Activated T-helper 9 cell treated with anti-CD3 and anti-CD28 coated beads, Interleukin-2, amount 50 U/mL, for 16 hours (primary cell): ENCODE measurements at places on chromosomes 2 and 18.

DNA sequence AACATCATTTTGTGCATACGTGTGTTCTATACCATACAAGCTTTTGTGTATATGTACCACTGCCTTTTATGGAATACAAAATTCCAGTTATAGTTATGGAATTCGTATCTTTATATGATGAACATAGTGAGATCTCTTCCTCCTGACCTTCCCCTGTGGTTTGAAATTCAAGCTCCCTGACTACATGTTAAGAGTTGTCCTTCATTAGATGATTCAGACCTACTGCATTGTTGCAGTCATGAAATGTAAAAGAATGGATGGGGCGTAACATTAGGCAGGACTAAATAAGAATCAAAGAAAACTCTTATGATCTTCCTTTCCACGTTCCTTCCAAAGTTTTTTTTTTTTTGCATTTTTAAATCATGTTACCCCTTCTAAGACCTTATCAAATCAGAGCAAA, 107.1 kb downstream of the UNC80 start:
- DNase-seq: no peak

- DNase-seq: no peak
Measured at GRCh38 chr2:235028646-235029045, 76.8 kb downstream of the SH3BP4 start.

GRCh38 chr2:171171808-171172207, 11.1 kb upstream of the TLK1 start:
- DNase-seq: no peak

DNA sequence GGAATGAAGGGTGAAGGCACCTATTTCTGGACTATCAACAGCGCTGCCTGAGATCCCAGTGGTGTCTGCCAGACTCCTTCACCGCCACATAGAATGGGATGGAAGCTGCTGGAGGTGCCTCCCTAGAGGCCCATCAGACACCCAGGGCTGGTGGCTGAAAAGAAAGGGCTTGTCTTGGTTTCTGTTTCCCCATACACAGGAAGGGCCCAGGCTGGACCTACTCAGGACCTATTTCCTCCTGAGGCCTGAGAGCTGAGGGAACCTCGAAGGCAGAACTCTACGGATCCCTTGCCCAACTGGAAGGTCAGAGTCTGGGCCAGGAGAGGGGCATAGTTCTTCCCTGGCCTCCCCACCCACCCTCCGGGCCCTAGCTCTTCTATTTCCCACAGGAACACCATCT, 2.9 kb upstream of the CLEC4F start:
- DNase-seq: no peak

- no peak for DNase-seq
Measured at GRCh38 chr18:5150894-5151293, 46.2 kb downstream of the AKAIN1 start.

DNA sequence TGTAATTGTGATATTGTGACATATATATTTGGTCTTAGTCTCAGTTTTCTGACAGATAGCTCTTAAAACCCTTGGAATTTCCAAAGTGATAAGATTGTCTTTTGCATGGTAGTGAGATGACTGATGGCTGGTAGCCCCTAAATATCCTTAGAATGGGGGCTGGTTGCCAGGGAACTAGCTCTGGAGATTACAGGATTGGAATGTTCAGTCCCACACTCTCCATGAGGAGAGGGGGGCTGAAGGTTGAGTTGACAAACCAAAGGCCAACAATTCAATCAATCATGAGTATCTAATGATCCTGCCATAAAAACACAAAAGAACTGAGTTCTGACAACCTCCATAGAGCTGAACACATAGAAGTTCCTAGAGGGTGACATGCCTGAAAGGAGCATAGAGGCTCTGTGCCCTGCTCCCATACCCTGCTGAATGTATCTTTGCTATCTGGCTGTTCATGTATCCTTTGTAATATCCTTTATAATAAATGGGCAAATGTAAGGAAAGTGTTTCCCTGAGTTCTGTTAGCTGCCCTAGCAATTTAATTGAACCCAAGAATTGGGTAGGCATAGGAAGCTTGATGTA, 1680.3 kb upstream of the PIK3C3 start:
- no peak for DNase-seq

DNA sequence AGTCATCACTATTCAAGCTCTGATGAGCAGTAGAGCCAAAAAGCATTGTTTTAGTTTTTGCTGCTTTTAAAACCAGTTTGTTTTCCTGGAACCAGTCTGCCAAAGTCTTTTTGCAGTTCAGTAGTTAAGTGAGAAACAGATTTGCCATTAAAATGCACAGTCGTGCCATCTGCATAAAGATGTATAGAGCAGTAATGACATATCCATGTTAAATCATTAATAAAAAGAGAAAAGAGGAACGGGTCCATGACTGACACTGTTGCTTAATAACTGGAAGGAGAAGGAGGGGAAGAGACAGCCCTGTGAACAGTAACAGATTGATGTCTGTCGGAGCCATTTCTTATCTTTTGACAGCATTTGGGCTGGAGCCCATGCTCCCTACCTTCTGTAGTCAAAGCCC, 704.6 kb downstream of the SATB2 start:
- DNase-seq: no peak

- DNase-seq: no peak
Measured at GRCh38 chr18:2538844-2539243, 32.5 kb downstream of the METTL4 start.

GRCh38 chr2:120793682-120794403, 58.2 kb downstream of the GLI2 start:
- no peak for DNase-seq

DNA sequence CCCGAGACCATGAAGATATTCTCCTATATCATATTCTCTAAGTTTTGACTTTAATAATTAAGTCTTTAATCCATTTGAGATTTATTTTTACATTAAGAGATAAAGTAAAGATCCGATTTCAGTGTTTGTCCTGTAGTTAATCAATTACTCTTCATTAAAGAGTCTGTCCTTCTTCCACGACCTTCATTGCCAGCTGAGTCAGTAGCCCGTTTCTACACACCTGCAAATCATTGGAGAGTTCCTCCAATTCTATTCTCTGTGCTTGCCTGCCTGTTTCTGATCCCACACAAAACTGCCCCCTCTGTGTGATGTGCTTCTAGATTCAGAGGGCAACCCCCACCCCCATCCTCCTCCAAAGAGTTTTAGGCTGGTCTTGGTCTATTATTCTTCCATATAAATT, 119.2 kb downstream of the KCNF1 start:
- DNase-seq: no peak

- DNase-seq: no peak
Measured at GRCh38 chr2:98896944-98897343, 39.1 kb downstream of the CRACDL start.

GRCh38 chr2:555164-555922, 121.9 kb downstream of the TMEM18 start:
- no peak for DNase-seq
